NCI-H2081 (cell line): ENCODE measurements at places on chromosomes 13 and 19.
A peak's percentile ranks its signal among the peaks of the same experiment; 100 is the strongest.

GRCh38 chr13:86006317-86006716 lies 207.1 kb upstream of the SLITRK6 start:
- DNase-seq = no peak

- no peak for DNase-seq
Observed at GRCh38 chr13:106371024-106371423, 164.4 kb downstream of the EFNB2 start.

DNA sequence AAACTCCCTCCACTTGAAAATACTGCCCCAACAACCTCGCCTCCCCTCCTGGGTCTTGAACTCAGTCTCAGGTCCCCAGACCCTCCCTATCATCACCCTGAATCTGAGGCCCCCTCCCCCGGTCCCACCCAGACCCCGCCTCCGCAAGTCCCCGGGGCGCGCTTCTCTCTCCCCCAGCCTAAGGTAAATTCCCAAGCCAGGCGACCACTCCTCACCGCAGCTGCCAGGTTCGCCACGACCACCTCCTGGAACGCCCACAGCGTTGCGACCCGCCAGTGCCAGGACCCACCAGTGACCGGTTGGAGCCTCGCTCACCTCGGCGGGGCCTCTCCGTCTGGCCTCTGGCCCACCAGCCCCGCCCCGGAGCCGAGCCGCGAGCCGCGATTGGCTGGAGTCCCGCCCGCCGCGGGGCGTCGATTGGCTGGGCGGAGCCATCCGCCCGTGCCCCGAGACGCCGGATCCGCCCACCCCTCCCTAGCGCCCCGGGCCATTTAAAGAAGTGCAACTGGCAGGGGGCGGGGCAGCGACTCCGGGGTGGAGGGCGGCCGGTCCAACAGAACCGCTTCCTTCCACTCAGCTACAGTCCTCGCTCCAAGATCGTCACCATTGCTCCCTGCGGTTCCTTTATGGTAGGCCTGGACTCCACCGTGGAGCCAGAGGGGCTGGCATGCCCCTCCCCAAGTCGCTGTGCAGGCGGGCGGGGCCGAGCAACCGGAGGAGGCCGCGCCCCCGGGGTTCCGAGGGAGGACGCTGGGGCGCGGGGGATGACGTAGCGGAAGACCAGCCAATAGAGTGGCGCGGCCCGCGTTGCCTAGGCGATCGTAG lies at the start of gene SERTAD3:
Gene SERTAD3, minus strand, starts transcription at position 336 of the 825 bp plus-strand sequence. CDS start 2,255 bp downstream, outside the sequence.
- peak; percentile 94 for DNase-seq

DNA sequence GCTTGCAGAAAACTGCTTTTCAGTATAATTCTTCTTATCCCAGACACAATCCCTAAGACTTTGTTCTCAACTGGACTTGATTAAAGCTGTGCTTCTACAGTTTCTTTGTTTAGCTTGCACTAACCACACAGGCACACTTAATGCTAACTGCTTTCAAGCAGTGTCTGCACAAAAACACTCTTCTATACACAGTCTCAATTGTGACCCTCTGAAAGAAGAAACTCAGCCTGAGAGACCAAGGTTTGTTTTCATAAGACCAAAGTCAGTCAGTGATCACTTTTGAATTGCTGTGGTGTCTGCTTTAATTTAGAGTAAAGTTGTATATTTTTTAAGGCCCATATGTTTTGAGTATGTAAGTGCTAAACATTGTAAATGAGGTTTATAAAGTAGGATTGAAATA lies 431.2 kb downstream of the KCTD12 start:
- no peak for DNase-seq

GRCh38 chr19:2180114-2180513 lies 16.4 kb downstream of the DOT1L start:
- DNase-seq = no peak

DNA sequence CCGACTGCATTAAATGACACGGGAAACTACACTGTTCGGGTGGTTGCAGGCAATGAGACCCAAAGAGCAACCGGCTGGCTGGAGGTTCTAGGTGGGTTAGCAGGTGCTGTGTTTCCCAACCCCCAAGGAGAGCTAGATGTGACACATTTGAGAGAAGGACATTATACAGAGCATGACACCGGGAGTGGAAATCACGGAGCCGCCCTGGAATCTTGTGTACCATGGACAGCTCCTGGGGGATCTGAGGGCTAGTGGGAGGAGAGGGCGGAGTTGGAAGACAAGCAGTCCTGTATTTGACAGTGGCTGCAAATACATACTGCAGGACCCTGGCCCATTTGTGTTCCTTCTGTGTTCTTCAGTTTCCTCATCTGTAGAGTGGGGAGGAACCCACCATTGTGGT lies 2.3 kb downstream of the CEACAM18 start:
- DNase-seq = no peak

GRCh38 chr13:51923983-51924539 lies 62.3 kb downstream of the CCDC70 start:
- no peak for DNase-seq

DNA sequence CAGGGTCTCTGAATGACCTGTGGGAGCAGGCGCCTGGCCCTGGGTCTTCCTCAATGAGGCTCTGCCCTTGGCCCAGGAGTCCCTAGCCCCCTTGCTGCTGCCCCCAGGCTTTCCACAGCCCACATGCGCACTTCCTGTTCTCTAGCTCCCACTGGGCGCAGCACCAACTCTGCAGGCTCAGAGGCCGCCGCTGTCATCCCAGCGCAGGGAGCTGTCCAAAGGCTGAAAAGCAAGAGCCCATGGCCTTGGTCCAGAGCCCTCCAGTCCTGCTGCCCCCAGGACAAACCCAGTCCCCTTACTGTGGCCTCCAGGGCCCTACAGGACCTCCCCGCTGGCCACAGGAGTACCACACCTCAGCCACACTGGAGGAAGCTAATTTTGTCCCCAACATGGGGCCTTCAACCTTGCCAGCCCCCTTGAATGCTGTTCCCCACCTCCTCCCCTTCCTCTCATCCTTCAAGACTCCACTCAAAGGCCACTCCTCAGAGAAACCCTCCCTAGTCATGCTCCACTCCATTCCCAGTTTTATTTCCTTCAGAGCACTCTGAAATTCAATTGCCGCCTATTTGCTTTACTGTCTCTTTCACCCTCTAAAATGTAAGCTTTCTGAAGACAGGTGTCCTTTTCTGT lies 8.0 kb upstream of the POU2F2 start:
- no peak for DNase-seq

GRCh38 chr19:46299695-46300094 lies 2.9 kb downstream of the HIF3A start:
- no peak for DNase-seq

GRCh38 chr19:4374498-4375163 lies 25.7 kb downstream of the SH3GL1 start:
- no peak for DNase-seq

DNA sequence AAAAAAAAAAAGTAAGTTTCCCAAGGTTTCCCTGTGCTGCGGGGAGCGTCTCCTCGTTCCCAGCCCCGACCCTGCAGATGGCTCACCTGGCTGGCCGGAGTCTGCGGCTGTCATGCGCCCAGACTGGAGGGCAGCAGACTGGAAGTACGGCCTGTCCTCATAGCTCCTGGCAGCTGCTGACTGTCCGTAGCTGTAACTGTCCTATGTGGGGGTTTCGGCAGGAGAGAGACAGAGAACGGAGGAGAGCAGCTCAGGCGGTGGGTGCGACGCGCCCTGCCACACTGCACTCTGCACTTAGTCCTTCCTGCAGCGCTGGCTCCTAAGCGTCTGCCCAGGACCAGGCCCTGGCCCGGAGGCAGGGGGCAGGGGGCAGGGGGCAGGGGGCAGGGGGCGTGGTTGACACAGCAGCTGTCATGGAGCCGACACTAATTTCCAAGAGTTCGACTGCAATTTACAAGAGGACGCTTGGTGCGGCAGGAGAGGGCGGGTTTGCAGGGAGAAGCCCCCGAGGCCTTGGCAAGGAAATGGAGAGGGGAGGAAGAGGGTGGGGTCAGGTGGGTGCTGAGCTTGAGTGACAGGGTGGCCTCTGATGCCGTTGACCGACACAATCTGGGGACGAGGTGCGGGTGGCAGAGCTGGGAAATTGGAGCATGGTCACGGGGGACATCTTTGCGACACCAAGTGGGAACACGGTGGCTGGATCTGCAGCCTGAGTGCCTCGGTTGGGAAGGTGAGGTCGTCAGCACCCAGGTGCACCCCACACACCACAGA lies 35.1 kb downstream of the ZFR2 start:
- no peak for DNase-seq

- no peak for DNase-seq
Observed at GRCh38 chr13:48043789-48044503, 6.4 kb downstream of the NUDT15 start.

DNA sequence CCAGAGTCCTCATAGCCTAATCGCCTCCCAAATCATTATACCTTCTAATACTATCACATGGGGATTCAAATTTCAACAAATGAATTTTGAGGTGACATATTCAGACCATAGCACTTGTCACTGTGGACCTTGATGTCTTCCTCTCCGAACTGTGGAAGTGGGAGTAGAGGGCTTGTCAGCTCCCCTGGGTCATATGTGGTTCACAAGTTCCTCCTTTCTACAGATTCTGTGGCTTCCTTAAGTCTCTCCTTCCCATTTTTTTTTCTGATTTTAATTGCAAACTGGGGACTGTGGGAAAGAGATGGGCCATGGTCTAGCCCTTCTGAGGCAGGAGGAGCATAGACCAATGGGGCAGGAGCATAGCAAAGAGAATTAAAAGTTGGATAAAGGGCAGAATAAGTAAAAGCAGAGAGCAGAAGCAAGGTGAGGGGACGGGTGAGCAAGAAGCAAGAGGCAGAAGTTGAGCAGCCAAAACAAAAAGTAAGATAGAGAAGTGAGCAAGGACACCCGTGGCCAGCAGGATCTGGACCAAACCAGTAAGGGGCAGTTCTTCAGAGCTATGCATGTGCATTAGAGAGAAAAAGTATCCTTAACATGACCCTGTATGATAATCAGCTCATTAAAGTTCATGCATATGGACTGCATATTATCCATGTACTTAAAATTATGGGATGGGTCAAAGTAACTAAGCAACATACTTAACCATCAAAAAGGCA lies 2.6 kb upstream of the SIGLEC7 start:
- no peak for DNase-seq

DNA sequence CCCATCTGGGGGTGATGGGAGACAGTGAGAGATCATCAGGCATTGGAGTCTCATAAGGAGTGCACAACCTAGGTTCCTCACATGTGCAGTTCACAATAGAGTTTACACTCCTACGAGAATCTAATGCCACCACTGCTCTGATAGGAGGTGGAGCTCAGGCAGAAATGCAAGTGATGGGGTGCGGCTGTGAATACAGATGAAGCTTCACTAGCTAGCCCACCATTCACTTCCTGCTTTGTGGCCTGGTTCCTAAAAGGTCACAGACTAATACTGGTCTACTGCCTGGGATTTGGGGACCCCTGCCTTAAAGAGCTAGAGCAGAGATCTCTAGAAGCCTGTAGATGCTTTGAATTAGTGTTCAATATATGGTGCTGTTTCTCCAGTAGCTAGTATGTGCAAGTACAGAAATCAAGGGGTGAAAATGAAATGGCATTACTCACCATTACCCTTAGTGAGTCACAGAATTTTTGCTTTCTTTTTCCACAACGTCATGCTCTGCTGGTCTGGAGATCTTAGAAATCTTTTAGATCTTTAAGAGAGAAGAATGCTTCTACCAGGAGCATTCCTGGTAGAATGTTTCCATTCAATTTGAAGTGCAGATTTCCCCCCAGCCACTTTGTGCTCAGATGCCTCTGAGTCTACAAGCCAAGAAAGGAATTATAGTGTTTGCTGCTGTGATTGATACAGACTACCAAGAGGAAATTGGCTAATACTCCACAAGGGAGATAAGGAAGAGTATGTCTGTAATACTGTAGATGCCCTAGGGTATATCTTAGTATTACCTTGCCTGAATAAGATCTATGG lies 2301.2 kb downstream of the PCDH9 start:
- DNase-seq = no peak

- DNase-seq = no peak
Observed at GRCh38 chr13:42260903-42261654, 10.9 kb upstream of the AKAP11 start.

GRCh38 chr19:17054746-17055145 lies 20.5 kb downstream of the HAUS8 start:
- DNase-seq = no peak

GRCh38 chr19:37095859-37096258 lies 17.6 kb downstream of the ZNF420 start:
- DNase-seq = no peak

- no peak for DNase-seq
Observed at GRCh38 chr13:21823416-21823815, 152.5 kb downstream of the FGF9 start.

- no peak for DNase-seq
Observed at GRCh38 chr19:1489463-1490310, 463 bp downstream of the PCSK4 start.

GRCh38 chr13:102962430-102962829 lies 103.8 kb downstream of the SLC10A2 start:
- no peak for DNase-seq

DNA sequence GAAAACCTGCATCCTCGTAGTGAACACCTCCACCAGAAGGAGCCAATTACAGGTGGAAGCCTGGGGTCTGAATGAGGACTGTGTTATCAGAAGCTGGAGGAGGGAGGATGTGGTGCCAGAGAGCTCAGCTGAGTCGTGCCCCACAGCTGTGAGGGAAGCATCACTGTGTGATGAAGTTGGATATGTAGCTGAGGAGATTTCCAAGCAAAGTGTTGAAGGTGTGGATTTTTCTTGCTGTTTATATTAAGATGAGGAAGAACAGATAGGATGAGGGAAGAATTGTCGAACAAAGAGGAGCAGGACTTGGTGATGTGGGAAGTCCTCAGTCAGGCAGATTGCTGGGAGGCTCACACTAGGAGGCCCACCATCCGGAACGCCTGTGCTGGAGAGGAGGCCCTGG lies 4.4 kb downstream of the RAB20 start:
- no peak for DNase-seq

GRCh38 chr19:39969681-39970424 lies 1.1 kb upstream of the PSMC4 start:
- no peak for DNase-seq

DNA sequence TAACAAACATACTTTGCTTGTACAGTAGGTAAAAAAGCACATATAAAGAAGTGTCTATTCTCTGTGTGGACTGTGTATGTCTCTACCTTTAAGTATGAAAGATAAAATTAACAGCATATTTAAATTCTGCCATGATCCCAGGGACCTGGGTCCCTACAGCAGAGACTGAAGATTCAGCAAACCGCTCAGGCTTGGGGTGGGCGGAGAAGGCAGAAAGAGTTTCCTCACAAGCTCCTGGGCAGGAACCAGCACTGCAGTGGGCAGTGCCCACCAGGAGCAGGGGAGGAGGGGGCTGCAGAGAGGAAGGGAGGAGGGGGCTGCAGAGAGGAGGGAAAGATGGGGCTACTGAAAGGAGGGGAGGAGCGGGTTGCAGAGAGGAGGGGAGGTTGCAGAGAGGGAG lies 44.6 kb upstream of the GRTP1 start:
- no peak for DNase-seq

DNA sequence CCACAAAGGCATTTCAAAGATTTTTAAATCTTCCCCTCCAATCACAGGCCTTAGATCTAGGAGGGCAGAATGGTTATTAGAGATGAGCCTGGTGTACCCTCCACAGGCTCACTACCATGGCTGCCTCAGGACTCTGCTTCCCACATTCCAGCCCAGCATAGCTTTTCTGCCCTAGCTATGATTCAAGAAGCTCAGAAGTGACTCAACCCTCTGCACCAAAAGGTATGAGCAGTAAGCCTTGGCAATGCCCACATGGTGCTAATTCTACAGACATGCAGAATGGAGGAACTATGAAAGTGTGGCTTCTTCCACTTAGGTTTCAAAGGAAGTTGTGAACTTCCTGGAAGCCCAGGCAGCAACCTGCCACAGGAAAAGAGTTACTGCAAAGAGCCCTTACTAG lies 786.2 kb downstream of the SLITRK6 start:
- DNase-seq = no peak

- no peak for DNase-seq
Observed at GRCh38 chr19:30084390-30084819, 142.4 kb downstream of the URI1 start.

GRCh38 chr19:47253467-47253881 lies 2.9 kb upstream of the CCDC9 start:
- no peak for DNase-seq
